SHP77 treated with DMSO at 0.1 percent for 48 hours (cell line): ENCODE measurements at places on chromosomes 13 and 19.

DNA sequence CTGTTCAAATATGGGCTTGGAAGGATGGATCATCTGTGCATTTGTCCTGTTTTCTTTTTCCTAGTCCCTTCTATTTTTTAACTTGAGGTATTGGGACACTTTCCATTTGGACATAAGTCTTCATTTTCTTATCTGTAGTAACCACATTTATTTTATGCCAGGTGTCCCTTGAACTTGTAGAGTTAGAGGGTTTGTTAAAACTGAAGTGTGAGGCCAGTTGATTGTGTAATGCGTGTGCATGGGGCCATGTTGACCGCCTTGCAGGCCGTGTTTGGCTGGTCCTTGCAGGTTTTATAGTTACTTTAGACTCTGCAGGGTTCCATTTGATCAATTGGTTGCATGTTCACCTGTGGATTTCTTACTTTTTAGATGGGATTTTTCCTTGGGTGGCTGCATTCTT is 21.0 kb downstream of the SAE1 start:
- no peak for DNase-seq

- no peak for DNase-seq
Observed at GRCh38 chr13:110477706-110478245, 83.7 kb downstream of the RAB20 start.

- DNase-seq: no peak
Observed at GRCh38 chr13:41008349-41008980, 10.7 kb downstream of the ELF1 start.

- DNase-seq: no peak
Observed at GRCh38 chr19:13842291-13843103, 34.4 kb upstream of the NANOS3 start.

DNA sequence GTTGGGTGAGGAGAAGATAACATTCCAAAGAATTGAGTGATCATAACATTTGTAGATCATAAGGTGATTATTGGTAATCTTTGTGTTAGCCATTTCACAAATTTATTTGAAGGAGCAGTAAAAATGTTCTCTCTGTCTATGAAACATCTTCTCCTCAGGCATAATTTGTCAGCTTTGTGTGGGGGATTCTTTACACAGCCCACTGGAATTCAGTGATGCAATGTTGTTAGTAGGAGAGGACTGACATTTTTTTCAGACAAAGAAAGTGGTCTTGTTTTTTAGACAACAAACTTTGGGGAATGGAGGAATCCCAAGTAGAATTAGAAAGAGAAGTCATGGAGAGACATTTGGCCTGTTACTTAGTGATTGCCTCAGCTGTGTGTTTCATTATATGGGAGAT is 100.3 kb downstream of the ITGBL1 start:
- DNase-seq: no peak
